Naive thymus-derived CD8-positive, alpha-beta T cell (primary cell): ENCODE measurements at places on chromosomes 3 and 15. TPM values are rescaled to one million over a fixed set of nuclear protein-coding genes. Genes with fewer than 3 reads are reported as not detected.

The GOLGA8S gene
- not detected for polyA plus RNA-seq

GRCh38 chr15:29067949-29068348 lies 182.2 kb downstream of the APBA2 start:
- no peak for DNase-seq

The ADAMTS17 gene
- polyA plus RNA-seq: 0.20 TPM

The PCOLCE2 gene
- polyA plus RNA-seq: not detected

DNA sequence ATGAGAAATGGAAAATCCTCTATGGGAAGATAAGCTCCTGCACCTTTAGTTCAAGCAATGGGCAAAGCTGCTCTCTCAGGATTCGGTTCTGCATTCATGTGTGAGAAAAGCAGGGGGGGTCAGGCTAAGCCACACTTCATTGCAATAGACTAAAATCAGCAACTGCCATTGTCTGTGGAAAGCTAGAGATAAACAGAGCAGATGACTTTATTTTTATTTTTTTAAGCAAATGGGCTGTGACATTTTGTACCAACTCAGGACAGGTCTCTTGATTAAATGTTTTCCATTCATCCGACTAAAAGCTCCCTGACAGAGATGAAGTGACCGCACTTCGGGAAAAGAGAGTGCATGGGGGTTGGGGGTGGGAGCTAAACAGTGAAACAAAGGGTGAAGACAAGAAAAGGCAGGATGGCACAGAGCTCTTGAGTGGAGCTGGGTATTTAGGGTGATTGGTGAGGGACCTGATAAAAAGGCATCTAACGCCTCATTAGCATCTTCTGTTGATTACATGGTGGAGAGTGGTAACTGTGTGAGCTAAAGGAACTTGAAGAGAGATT lies 987.4 kb downstream of the TUSC7 start:
- DNase-seq: no peak

DNA sequence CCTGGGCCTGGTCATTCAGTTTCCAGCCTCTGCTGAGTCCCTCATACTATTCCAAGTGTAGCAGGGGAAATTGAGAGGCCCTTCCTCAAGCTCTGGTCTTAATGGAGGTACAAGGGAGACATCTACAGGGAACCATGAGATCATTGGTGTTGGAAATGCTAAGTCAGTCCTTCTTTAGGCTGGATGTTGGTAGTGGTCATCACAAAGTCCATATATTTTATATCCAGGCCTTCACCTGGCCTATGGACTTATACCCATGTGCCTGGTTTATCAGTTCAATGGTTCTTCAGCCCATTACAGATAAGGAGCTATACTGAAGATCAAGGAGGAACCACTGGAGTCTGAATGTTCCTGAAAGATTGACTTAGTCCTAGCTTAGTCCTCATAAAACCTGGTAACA lies 135.0 kb downstream of the STAG1 start:
- DNase-seq: no peak

DNA sequence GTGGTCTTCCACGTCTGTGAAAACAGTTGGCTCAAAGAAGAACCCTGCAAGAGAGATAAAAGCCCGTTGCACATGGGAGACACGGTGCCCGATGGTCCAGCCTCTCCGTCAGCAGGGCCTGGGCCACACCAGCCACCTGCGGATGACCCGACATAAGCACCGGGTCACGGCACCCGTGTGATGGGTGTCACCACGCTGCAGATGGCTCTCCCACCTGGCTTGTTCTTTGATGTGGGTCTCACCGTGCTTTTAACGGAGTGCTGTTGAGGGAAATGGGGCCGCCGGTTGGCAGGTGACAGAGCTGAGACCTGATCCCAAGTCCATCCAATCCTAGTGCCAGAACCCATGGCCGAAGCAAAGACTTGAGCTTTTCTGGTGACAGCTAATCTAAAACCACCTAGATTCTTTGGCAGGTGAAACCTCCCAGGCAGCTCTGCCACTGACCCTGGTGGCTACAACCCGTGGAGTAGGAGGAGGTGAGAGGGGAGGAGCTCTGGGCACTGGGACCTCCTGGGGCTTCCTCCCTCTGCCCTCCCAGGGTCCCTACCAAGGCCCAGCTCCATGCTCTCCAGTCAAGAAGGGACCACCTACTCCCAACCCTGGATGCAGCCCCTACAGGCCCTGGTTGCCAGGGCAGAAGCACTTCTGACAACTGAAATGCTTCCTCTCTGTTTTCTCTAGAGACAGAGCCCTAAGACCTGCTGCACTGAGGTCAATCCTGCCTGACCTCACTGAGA lies 23.4 kb upstream of the SLC41A3 start:
- no peak for DNase-seq

GRCh38 chr15:68252925-68253534 lies 23.5 kb upstream of the CLN6 start:
- DNase-seq: peak; percentile 47

DNA sequence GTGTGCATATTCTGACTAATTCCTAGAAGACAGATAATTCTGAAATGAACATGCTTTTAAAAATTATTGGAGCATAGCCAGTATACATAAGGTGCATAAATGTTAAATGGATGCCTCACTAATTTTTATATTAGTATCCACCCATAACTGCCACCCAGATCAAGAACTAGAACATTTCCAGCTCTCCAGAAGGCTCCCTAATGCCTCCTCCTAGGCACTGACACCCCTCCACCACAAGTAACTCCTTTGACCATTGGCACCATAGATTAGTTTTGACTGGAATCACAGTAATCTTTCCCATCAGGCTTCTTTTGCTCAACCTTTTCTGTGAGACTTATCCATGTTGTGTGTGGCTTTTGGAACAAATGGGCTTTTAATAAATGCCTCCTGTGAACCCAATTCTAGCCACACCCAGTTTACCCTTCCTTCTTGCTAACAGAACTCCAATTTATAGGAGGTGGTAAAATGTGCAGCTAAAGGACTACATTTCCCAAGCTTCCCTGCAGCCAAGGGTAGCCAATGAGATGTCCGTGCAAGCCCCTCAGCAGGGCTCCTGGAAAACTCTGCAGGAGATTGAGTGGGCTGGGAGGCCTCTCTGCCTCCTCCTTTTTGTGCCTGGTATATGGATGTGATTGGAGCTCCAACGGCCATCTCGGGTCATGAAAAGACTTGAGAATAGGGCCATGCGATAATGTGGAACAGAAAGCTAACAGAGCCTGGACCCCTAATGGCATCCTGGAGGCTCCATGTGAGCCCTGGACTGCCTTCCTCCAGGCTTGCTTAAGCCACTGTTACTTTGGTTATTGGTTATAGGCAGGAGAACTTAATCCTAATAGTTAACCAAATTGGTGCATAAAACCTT lies 322.6 kb upstream of the TLE3 start:
- no peak for DNase-seq

The IL5RA gene
- polyA plus RNA-seq: not detected

The RBPMS2 gene
- not detected for polyA plus RNA-seq

The BNC1 gene
- polyA plus RNA-seq: not detected

- no peak for DNase-seq
Measured at GRCh38 chr3:21705769-21706168, 45.2 kb downstream of the ZNF385D start.

The CAPN3 gene
- polyA plus RNA-seq: 0.46 TPM

DNA sequence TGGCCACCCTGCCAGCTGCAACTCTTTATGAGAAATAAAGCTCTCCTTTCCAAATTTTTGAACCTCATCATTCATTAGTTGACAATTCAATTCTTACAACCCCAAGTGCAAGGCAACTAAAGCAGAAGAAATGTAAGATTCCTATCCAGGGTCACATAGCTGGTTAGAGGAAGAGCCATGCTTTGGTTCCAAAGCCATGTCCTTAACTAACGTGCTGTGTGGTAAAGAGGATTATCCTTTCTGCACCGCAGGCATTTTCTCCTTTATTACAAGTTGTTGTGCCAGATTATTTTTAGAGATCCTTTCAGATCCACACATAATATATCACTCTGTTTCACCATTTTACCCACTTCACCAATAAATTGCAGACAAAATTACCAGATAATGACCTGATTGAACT lies 36.5 kb downstream of the TM4SF18 start:
- no peak for DNase-seq

DNA sequence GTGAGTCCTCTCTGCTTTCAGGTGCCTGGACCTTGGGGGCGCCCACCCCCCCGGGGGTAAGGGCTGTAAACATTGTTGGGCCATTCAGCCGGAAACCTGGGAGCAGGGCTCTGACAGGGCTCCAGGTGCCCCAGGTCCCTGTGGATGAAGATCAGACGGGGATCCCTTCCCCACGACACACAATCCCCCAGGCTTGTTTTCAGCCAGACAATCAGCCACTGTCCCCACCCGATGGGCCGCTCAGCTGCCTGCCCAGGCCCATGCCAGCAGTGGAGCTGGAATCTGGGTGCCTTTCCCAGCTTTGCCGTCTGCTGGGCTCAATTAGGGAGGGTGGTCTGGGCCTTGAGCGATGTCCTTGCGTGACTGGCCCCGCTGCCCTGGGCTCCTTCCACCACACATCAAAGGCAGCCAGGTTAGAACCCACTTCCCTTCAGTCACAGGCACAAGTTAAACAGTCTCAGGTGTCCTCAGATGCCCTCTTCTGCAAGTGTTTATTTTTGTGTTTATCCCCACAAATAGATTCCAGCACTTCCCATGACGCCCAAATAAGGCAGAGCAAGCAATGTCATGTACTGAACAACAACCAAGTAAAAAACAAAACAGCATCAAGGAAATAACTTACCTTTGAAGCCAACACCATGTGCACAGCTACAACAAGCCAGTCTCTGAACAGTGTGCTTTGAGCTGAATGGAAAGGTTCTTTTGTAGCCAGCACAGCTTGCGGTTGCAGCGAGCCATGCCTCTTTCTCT lies 77.0 kb upstream of the ALDH1A3 start:
- DNase-seq: no peak

- DNase-seq: no peak
Measured at GRCh38 chr15:89332446-89332845, 2.2 kb downstream of the POLG start.

The PPARG gene
- polyA plus RNA-seq: not detected

DNA sequence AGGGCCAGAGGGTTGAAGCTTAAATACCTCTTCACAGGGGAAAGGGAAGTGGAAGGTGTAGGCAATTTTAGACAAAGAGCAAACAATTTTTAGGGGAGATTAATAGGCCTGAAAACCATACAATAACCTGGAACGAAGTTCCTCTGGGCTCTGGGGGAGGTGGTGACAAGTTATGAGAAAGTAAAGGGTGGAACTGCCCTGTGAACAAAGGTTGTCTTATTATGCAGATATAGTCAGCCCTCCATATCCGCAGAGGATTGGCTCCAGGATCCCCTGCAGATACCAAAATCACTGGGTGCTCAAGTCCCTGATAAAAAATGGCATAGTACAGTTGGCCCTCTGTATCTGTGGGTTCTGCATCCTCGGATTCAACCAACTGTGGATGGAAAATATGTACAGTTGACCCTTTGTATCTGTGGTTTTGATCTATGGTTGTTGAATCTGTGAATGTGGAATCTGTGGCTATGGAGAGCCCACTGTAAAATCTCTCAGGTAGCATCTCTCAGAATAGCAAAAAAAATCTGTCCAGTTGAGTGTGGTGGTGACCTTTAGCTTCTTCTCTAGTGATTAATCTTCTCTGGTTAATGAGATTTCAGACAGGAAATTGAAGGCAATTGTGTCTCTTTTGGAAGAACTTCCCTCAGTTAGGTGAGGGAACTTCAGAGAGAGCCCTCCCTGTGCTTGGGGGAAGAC lies 40.2 kb downstream of the CLEC3B start:
- no peak for DNase-seq

- no peak for DNase-seq
Measured at GRCh38 chr15:90863987-90864386, 4.4 kb upstream of the FURIN start.

GRCh38 chr3:99637368-99638111 lies 854 bp upstream of the COL8A1 start:
- DNase-seq: no peak

The TLR9 gene
- polyA plus RNA-seq: not detected

The SCN5A gene
- not detected for polyA plus RNA-seq

The NOX5 gene
- polyA plus RNA-seq: not detected

The SERPINI2 gene
- polyA plus RNA-seq: not detected

The TMEM40 gene
- polyA plus RNA-seq: not detected

DNA sequence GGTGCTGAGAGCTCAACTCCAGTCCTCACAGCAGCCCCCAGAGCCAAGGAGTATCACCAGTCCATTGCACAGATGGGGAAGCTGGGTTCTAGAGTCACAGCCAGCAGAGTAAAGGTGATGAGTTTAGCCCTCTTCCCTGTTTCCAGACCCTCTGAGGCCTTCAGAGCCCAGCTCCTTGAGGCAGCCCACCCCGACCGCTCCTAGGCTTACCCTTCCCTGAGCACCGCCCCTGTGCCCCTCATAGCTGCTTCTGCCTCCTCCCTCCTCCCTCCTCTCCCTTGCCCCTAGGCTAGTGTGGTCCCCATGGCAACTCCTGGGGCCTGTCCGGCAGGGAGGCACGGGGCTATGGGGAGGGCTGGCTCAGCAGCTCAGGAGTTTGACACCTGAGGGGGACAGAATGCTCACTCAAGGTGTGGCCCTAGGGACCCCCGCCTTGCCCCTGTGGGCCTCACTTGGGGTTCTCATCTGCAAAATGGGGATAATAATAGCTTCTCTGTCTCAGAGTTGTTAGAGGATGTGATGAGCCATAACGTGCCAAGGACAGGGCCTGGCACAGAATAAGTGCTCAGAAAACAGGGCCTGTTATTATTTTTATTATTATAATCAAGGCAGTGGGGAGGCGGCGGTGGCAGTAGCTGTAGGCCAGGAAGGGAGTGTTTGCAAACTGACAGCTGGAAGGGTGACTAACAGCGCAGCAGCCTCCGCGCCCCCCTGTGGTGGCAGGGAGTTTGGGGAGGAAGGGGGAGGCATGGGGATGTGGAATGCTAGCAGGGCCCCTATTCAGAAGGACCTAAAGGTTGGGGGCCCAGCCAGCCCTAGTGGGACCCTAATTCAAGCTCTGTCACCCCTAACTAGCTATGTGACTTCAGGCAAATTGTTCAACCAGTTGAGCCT lies 11.5 kb downstream of the CSK start:
- DNase-seq: peak; percentile 70

The CCR4 gene
- polyA plus RNA-seq: 0.09 TPM

The ITGA11 gene
- 0.02 TPM for polyA plus RNA-seq

DNA sequence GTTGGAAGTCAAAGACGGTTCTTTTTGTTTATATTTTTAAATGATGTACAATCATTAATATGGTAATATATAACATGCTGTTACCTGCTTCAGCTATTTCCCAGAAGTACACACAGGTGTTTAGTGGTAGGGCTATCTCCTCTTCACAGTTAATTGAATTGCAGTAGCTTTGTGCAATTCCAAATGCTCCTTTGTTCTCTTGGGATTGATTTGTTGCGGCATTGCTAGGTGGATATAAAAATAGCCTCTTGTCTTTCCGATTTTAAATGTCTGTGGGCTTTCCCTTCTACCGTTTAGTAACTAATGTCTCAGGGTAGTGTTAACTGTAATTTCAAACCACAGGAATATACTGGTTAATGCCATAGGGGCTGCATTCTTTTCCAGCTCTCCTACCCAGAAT lies 307.6 kb upstream of the SLITRK3 start:
- no peak for DNase-seq

DNA sequence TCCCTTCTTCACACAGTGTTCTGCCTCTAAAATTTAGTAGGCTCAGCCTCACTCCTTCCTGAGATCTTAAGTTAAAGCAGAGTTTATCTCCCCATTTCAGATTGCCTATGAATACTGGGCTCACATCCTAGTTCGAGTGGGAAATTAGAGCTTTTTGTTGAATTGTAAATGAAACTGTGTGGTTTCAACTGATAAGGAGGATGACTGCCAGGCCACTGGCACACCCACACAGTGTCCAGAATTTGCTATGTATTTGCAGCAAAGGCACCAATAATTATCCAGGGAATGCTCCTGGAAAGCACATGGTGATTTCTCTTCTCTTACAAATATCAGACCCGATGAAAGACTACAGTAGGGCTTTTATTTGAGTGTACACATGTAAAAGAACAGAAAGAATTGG lies 308.1 kb upstream of the COL8A1 start:
- DNase-seq: no peak

- DNase-seq: no peak
Measured at GRCh38 chr3:5677555-5677954, 490.0 kb downstream of the EDEM1 start.
